ENCODE measurements at places on chromosomes 11 and 22.

GRCh38 chr11:80650966-80651365, 1210.1 kb upstream of the TENM4 start:
- no peak for DNase-seq

GRCh38 chr22:42334875-42335512, 64.5 kb upstream of the TCF20 start:
- DNase-seq, result no peak

GRCh38 chr11:43557553-43558110, 122.9 kb upstream of the HSD17B12 start:
- no peak for DNase-seq

DNA sequence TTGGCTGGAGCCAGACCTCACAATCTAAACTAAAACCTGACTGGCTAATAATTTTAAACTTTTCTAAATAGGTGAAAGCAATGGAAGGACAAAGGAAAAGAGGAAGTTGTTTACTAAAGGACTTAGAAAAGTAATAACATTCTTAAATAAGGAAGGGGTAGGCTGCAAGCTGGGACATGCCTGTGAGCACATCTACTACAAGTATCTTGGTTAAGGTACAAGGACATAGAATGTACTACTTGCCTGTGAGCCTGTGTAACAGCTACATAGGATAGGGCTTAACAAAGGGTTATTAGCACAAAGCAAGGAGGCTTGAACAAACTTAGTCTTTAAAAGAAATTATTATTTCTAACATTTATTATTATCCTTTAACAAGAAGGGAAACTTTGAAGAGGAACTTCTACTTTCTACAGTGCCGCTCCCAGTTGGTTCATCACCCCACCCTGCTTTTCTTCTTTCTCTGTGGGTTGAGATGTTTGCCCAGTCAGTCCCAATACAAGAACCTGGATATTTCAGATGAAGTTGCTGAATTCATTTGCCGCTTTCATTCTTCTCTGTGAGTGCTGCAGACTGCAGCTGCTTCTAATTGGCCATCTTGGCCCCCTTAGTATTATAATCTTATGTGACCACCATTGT, 87.5 kb downstream of the PRMT3 start:
- DNase-seq, result peak; percentile 34

GRCh38 chr11:27381238-27381666, 18.2 kb upstream of the CCDC34 start:
- DNase-seq, result no peak

DNA sequence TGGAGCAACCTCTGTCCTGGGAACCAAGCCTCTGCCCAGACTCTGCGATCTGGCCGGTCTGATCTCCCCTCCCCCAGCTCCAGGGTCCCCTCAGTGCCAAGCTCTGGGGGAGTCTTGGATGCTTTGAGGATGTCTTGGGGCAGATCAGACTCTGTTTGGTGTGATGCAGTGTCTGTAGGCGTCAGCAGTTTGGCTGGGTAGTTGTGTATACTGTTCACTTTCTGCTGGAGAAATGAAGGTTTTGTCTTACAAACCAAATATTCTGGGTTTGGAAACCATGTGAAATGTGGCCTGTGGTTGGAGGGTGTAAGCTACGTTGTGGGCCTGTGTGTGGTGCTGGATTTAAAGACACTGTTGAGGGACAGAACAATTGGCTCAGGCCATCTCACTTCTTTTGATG, 4.6 kb downstream of the INSC start:
- no peak for DNase-seq

DNA sequence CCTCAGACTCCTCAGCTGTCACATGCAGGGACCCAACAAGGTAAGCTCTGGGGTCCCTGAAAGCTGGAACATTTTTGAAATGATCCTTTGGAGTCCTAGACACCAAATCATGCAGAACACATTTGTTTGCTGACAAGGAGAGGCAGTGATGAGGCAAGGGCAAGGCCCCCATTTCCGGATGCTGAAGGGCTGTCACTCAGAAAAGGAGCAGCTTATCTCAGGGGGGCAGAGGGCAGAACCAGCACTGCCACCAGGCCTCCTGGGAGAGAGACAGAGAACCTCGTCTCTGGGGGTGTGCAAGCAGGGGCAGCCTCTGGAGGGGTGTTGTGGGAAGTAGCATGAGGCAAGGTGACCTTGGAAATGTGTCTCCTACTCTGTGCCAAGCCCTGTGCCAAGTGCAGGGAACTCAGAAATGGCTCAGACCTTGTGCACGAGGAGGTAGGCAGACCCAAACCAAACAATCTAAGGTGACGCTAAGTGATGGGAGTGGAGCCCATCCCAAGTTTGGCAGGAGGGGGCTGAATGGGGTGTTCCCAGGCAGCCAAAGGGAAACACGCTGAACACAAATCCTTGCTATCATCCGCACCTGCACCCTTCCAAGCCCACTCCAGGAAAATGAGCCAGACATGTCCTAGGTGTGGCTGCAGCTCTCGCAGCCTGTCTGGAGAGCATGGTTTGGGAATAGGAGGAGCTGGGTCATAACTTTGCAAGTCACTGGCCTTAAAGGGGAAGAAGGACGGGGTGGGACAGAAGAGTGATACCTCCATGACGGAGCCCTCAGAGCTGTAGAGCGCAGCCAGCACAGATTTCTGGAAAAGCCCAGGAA, 94.2 kb downstream of the PDE2A start:
- no peak for DNase-seq

DNA sequence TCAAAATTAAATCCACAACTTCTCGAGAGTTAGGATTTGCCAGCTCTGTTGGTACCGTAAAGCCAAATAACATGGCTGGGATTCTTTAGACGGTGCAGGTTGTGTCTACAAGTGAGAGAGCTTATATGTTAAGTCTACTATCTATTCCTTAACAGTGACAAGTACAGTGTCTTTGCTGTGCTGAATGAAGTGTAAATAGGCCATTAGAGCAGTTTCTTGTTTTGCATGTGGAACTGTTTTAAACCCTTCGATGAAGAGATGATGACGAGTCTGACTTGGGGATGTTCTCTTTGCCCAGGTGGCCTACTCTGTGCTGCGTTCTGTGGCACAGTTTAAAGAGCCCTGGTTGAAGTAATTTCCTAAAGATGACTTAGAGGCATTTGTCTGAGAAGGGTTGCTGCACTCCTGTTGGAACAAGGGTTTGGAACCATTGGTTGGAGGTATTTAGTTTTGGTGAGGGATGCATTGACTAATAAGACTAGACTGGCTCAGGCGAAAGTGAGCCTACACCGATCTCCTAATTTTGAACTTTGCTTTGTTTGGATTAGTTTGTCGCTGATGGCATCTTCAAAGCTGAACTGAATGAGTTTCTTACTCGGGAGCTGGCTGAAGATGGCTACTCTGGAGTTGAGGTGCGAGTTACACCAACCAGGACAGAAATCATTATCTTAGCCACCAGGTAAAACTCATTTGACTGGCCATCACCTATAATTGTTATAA, 988 bp downstream of the RPS3 start:
- DNase-seq, result no peak

GRCh38 chr11:59186130-59186594, 14.2 kb downstream of the DTX4 start:
- peak; percentile 19 for DNase-seq

DNA sequence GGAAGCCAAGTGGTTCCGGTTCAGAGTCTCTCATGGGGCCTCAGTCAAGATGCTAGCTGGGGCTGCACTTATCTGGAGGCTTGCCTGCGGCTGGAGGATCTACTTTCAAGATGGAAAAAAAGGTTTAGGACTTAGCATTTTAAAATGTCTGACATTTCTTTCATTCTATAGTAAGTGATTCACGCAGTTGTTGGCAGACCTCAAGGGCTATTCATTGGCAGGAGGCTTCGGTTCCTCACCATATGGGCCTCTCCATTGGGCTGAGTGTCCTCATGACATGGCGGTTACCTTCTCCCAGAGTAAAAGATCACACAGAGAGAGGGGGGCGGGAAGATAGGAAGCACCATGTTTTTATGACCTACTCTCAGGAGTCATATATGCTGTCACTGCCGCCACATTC, 298.0 kb upstream of the PLET1 start:
- DNase-seq, result no peak

GRCh38 chr22:37604875-37605274, 3.8 kb upstream of the GGA1 start:
- no peak for DNase-seq

DNA sequence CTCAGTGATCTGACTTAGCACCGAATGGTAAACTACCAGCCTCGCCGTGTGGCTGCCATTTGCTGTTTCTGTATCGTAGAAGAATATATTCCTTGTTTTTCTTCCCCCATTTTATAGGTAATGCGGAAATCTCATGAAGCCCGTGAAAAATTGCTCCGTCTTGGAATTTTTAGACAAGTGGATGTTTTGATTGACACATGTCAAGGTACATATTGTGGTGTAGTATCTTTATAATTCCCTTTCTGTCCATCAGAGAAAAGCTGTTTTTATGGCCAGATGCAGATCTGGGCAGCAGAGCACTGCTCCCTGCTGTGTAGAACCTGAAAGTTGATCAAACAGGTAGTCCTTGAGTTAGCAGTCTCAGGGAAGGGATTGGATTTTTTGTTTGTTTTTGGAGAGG, 13.4 kb downstream of the SAMM50 start:
- DNase-seq, result no peak

DNA sequence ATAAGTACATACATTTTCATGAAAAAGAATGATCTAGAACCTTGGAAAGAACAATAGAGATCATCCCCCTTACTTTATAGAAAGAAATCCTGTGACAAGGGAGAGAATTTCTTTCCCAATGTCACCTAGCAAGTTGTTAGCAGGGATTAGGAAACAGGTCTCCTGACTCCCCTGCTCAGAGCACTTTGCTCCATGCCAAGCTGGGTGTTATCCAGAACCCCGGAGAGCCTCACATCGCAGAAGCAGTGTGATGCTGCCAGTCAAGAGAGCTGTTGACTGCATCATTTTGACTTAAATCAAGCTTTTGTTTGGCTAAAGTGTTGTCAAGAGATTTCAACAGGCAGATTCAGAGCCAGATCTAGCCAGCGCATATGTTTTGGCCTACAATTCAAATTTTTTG, 3.6 kb upstream of the RRAS2 start:
- no peak for DNase-seq

DNA sequence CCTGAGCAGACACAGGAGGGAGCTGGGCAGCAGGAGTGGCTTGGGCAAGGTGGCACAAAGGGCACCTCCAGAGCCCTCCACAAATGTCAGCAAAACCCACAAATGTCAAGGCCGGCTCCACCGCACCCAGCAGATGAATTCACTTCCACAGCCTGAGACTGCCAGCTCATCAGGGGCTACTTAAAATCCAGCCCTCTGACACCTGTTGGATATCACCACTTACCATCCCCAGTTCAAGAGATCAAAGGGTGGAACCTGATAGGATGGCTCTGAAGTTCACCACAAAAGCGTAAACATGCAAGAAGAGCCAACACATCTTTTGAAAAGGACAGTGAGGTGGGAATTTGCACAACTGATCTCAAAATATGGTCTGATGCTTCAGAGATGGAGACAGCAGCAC, 168.6 kb upstream of the GRK3 start:
- no peak for DNase-seq

GRCh38 chr11:62338218-62338617, 970 bp downstream of the ASRGL1 start:
- DNase-seq, result no peak

- no peak for DNase-seq
Measured at GRCh38 chr11:103987629-103988594, 48.5 kb upstream of the DDI1 start.

DNA sequence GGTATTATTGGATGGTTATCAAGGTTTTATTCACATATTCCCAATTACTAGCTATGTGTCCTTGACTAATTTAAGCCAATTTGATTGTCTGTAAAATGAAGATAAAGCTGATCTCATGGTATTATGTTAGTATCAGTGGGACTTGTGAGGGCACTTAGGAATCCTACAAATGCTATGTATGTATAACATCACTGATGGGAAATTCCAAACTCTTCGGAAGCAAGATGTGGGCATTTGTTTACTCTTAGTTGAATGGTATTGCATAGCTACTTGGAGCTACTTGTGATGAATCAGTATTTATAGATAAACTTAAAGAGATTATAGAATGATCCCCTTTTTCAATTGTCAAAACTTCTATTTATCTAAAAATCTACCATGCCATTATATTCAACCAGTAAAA, 239.9 kb downstream of the CNTN5 start:
- no peak for DNase-seq

DNA sequence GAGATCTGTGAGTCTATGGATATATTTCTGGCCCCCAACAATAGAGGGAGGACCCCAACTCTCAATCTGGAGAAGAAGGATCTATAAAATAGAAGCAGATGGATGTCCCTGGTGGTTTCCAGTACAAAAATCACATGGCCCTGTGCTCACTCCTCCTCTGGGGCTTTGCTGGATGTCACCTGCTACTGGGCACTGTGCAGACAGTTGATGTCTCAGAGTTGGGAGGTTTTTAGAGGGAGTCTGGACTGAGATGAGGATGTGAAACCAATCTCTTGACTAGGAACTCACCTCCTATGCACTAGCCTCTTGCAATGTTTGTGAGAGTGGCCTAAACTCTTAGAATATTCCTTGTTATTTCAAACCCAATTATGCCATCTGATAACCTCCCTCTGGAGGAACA, 107.2 kb downstream of the SCN3B start:
- peak; percentile 29 for DNase-seq

- no peak for DNase-seq
Measured at GRCh38 chr11:77039491-77040400, 5.5 kb downstream of the B3GNT6 start.

- no peak for DNase-seq
Measured at GRCh38 chr11:88536616-88537265, 199.2 kb upstream of the CTSC start.

GRCh38 chr11:128684549-128685401, 9.1 kb upstream of the FLI1 start:
- no peak for DNase-seq

DNA sequence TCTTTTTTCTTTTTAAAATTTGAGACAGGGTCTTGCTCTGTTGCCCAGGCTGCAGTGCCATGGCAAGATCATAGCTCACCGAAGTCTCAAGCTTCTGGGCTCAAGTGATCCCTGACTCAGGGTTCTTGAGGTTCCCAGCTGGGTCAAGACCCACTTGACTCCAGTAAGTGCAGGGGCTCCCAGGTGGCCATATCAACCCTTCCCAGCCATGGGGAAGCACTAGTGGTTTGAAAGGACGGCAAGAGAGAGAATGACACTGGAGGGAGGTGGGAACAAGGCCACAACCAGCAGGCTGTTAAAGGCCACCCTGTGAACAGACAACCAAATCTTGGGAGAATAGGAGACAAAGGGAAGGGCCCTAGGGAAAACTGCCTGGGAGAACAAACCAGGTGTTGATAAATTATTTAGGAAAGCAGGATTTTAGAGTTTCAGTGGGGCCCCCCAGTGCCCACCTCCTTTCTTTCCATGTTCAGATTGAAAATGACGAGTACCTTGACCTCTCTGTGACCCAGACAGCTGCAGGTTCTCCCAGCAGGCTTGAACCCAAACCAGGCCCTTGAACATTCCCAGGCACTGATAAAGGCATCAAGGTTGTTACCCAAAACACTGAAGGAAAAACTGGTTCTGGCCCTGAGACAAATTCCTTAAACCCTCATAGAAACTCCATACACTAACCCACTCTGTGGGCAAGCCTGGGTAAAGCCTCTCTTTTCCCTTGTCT, 28.8 kb downstream of the KLHL22 start:
- DNase-seq, result no peak

- no peak for DNase-seq
Measured at GRCh38 chr11:108601150-108601549, 7.6 kb upstream of the EXPH5 start.

GRCh38 chr11:90704510-90704909, 481.7 kb upstream of the CHORDC1 start:
- DNase-seq, result no peak

GRCh38 chr11:6298605-6299004, 21.7 kb downstream of the CAVIN3 start:
- peak; percentile 25 for DNase-seq

- DNase-seq, result no peak
Measured at GRCh38 chr11:27971171-27971570, 136.8 kb downstream of the KIF18A start.

GRCh38 chr11:76313913-76314740, 66.8 kb downstream of the THAP12 start:
- no peak for DNase-seq
